ENCODE measurements at places on chromosomes 7 and 10.
A peak's percentile ranks its signal among the peaks of the same experiment; 100 is the strongest.

GRCh38 chr10:9262770-9263169 lies 1208.3 kb downstream of the GATA3 start:
- no peak for DNase-seq

GRCh38 chr7:155883491-155884224 lies 71.4 kb upstream of the SHH start:
- DNase-seq, result no peak

- no peak for DNase-seq
Observed at GRCh38 chr10:69960988-69961880, 91.4 kb upstream of the MACROH2A2 start.

DNA sequence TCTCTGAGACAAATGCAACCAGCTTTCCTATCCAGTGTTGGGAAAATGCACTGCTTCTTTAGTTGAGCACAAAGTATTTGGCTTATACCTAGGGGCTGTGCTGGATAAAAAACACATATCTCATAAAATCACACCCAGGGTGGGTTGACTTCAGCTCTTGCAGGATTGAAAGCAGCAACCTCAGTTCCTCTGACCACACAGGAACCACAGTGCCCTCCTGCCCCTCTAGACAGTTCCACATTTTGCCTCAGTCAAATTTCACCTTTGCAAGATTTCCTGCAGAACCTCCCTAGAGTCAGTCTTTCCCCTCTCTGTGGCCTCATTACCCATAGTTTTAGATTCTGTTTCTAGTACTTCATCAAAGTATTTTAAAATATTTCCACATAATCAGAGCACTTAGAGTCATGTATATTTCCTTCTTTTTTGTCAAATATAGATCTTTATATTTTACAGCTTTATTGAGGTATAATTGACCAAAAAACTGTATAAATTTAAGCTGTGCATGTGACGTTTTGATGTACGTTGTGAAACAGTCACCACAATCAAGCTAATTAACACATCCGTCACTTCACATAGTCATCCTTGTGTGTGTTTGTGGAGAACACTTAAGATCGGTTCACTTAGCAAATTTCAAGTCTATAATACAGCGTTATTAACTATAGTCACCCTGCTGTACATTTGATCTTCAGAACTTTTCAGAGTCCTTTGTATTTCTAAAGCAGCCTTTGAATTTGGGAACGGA lies 37.0 kb upstream of the EGR2 start:
- peak; percentile 89 for DNase-seq

GRCh38 chr7:25476863-25477499 lies 248.7 kb upstream of the NPVF start:
- DNase-seq, result no peak

DNA sequence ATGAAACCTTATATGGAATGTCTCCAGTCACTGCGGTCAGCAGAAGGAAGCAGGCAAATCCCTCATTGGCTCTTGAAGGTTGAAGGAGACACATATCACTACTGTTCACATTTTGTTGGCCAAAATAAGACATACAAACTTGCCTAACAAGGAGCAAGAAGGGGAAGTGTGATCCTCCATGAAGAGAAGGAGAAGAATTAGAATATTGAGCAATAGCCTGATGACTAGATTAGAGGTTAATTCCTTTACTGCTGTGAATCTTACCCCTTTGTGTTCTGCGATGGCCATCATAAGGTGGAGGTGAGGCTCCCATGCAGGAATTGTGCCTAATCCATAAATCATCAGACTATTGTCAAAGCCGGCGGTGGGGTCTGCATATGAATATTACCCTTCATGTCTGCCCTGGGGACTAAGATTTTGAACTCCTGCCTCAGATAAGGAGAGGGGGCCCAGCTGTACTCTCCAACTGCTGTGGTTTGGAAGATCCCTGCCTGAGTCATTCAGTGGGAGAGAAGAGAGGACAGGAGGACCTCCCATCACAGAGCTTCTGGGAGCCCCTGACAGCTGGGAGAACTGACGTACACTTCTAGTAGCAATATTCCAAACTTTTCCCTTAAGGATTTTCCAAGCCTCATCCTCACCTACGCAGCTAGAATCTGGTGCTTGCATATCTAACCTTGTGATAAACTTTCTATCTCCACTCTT lies 398.5 kb downstream of the REEP3 start:
- DNase-seq, result no peak

DNA sequence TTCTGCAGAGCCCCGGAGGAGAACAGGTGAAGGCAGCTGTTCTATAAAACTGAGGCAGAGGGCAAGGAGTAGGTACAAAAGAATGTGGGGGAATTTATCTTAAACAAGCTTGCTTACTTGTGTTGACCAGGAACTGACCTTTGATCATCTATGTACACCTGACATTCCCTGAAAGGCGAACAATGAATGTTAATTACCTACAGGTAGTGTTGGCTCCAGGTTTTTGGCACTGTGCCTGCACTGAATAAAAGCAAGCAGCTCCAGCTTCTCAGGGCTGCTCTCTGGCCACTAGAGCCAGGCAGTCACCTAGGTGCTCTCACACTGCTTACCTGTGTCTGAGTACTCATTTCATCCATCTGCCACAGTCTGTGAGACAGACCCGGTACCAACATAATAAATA lies 87.0 kb downstream of the RAPGEF5 start:
- no peak for DNase-seq

DNA sequence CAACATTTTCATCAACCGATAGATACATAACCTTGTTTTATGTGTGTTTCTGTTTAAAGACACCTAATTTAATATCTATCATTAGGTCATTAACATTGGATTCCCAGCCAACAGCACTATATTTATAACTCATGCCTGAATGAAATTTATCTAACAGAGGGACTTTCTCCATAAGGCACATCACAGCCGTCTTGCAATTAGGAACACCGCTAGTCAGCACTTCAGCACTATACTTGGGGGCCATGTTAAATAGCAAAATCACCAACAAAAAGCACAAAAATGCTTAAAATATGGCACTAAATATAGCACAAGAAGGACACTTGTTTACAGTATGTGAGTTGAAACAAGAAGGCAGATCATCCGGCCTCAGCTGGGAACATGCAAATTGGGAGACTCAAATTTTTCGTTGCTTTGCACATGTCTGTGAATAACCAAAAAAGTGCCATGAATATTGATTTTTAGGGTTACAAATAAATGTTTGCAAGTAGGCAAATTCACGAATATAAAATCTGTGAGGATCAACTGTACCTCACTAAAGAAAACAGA lies 51.0 kb downstream of the TLL2 start:
- no peak for DNase-seq

DNA sequence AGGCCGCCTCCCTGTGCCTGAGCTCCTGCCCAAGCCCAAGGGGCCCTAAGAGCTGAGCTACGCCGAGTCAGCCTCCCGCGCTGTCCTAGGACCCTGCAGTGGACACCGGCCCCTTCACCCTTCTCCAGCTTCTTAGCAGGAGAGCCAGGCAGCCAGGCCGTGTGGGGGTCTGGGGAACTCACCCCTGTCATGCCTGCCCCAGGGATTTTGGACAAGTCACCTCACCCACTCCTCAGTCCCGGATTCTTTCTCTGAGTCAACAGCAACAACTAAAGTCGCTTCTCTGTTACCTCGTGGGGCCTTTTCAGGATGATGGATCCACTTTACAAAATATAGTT lies 79.3 kb downstream of the MKI67 start:
- no peak for DNase-seq

DNA sequence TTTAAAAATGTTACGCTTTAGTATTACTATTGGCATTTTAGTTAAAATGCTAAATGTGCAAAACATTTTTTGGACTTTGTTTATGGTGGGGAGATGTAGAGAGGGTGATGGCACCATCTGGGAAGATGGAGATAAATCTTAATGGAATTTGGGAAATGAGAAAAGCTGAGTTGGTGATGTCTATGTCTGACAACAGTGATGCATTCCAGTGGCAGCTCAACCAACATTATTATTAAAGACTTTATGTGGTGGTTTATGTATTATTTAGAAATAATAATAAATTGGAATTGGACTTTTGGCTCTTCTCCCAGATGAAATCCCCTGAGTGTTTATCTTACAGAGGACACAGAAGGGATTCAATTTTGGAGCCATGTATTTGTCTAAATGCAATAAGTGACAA lies 77.6 kb downstream of the SEC23IP start:
- no peak for DNase-seq

- no peak for DNase-seq
Observed at GRCh38 chr7:4670791-4671190, 11.3 kb upstream of the FOXK1 start.

DNA sequence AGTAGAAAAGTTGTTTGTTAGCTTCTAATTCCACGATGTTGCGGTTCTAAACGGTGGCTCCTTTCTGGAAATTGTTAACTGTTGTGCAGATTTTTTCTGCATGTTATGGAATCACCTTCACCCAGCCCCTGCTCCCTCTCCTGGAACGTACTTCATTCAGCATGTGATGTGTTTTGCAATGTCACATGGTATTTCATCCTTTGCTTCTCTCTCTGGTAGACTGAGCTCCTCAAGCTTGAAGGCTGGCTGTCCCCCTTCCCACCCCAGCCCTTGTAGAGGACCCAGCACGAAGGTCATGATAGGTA lies 4.4 kb downstream of the PPP2R2D start:
- DNase-seq, result no peak

GRCh38 chr10:13657101-13657680 lies 70.4 kb downstream of the PRPF18 start:
- DNase-seq, result no peak

- no peak for DNase-seq
Observed at GRCh38 chr10:17237149-17237527, 9.1 kb downstream of the VIM start.

GRCh38 chr10:78383378-78384048 lies 349.9 kb downstream of the RPS24 start:
- no peak for DNase-seq
